GM23338 (cell line): ENCODE measurements at places on chromosomes 13 and 19.
A peak's percentile ranks its signal among the peaks of the same experiment; 100 is the strongest.

- peak; percentile 94 for DNase-seq
Observed at GRCh38 chr19:55605637-55606470, at the start of gene ZNF865. Gene ZNF865, plus strand, starts transcription at chr19:55605647. Its CDS starts 7,972 bp downstream, at chr19:55613619.

- DNase-seq: no peak
Observed at GRCh38 chr13:66425741-66426140, 804.4 kb downstream of the PCDH9 start.

DNA sequence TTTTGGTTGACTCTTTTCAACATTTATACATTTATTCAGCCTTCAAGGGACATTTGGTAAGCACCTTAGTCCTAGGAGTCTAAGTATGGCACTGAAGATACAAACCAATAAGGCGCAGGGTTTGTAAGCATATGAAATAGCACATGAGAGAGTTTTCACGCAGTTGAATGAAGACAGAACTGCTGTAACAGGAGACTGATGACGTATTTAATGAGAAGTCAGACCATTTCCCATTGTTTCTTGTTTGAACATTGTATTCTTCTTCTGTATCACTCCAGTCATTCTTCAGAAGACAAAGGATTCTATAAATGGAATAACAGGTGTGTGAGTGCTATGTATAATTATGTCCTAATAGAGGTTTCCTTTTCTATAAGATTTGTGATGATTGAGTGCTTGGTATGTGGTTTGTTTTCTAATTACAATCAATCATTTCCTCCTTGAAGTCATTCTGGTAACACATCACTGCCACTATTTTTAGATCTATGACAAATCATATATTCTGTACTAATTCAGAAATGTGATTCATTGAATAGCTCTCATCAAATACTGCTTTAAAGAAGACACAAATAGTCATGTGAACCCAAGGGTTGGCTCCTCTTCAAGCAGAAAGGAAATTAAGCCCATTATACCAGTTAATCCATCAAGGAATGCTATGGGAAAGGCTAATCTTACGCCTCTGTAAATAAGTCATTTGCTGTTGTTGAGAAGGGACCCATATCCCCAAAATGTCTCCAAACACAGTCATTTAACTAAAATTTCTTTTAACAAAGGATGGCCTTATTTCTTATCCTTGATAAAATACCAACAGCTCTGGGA, 222.8 kb upstream of the NBEA start:
- no peak for DNase-seq

- DNase-seq: no peak
Observed at GRCh38 chr13:95245071-95245470, 56.2 kb downstream of the ABCC4 start.

GRCh38 chr19:36604656-36605100, 435 bp upstream of the ZNF382 start:
- DNase-seq: peak; percentile 24

- no peak for DNase-seq
Observed at GRCh38 chr13:35283856-35284255, 192.6 kb downstream of the MAB21L1 start.

DNA sequence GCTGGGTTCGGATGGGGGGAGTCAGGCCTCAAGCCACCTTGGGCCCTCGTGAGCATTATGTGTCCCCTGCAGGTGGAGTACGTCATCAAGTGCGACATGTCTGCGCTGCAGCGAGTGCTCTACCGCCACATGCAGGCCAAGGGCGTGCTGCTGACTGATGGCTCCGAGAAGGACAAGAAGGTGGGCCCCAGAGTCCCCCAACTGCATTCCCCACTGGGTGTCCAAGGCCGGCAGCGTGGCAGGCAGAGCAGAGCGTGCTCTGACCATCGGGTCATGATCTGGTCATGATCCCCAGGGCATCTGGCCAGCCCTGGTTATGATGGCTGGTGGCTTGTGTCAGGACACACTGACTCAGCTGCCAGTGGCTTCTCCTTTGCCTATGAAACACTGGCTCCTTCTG, 63.4 kb downstream of the SMARCA4 start:
- DNase-seq: no peak

- no peak for DNase-seq
Observed at GRCh38 chr13:44768775-44769581, 192.8 kb upstream of the TSC22D1 start.

GRCh38 chr13:28468023-28468915, 26.7 kb downstream of the FLT1 start:
- no peak for DNase-seq

- DNase-seq: no peak
Observed at GRCh38 chr13:23279321-23279720, 98.5 kb downstream of the SGCG start.

DNA sequence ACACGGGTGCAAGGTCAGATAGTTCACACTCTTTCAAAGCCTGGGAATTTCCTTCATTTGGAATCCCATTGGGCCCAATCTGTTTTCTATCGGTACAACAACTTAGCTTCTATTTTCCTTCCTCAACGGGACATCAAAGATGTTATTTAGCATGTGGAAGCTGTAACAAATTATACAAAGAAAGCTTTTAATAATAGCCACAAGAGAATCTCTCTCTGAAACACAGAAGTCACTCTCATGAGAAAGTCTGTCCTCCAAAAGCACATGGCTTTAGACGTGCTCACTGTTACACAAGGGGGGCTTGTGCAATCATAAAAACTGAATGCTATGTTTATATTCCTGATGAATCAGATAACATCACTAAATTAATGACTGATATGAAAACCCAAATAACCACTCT, 28.9 kb upstream of the CYSLTR2 start:
- DNase-seq: no peak

DNA sequence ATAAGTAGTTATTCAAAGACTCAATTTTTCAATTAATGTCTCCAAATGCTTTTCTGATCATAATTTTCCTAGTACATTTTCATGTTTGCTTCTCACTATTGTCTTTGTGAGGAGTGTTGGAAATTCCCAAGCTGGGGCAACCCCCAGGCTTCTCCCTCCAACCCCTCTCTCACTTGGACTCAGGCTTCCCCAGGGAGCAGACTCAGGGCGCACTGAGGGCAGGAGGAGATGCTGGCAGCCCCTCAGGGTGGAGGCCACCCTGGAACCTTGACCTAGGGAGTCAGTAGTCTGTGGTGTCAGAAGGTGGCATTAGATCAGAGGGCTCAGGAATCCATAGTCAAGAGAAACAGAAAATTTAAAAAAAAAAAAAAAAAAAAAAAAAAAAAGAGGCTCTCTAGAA, 86.5 kb upstream of the IRS2 start:
- DNase-seq: no peak

DNA sequence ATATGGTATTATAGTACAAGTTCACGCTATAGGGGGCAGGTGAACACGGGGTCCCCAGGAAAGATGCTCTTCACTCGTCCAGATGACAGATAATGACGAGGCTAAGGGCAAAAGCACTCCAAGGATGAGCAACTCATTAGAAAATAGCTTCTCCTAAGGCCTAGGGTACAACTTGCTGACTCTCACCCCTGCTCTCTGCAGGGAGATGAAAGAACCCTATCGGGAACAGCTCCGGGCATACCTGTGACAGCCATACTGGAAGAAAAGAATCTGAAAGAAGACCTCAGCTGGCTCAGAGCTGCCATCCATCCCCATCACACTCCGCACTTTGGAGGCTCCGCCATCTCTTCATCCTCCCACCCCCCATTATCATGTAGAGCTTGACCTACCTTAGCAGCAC, 17.5 kb upstream of the HSPH1 start:
- DNase-seq: no peak

- no peak for DNase-seq
Observed at GRCh38 chr19:49059053-49059452, 1.5 kb upstream of the CGB7 start.

GRCh38 chr13:43089912-43090498, 66.6 kb downstream of the DNAJC15 start:
- no peak for DNase-seq

DNA sequence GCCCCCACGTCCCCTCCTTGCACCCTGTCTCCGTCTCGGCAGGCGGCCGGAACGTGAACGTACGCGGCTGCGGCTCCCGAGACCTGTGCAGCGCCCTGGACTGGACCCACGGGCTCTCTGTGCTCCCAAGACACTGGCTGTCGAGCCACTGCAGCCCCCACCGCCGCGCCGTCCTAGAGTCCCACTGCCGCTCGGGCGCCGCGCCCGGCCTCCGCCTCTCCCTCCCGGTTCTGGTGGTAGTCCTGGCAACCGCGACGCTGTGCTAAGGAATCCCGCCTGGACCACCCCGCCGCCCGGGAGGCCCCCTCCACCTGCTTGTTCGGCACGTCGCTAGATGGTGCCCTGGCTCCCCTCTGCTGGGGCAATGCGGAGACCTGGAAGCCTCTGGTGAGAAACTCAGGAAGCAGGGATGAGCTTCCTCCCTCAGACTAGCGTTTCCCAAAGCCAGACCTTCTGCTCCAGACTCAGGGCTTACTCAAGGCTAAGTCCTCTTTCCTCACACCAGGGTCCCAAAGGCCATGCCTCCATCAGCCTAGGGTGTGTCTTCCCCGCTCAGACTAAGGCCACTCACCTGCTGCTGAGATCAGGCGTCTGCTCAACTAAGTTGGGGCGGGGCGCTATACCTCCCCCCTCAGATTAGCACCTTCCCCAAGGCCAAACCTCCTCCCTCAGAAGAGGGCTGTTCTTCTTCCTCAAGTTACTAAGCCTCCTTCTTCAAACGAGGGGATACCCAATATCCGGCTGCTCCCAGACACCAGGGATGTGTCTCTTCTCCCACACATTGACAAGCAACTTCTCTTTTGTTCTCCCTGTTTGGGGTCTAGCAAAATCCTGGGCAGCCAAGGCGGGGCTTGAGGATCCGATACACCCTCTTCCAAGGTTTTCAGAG, 16.1 kb upstream of the IRGC start:
- DNase-seq: peak; percentile 93

DNA sequence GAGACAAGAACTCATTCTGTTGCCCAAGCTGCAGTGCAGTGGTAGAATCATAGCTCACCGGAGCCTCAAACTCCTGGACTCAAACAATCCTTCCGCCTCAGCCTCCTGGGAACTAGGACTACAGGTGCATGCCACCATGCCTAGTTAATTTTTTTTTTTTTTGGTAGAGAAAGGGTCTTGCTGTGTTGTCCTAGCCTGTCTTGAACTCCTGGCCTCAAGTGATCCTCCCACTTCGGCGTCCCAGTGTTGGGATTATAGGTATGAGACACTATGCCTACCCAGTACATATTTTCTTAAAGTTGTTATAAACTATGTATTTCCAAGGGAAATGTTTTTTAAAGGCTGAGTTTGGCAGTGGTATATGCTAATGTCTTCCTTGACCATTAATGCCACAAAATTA, 412.6 kb downstream of the KLF12 start:
- no peak for DNase-seq

- no peak for DNase-seq
Observed at GRCh38 chr13:109778102-109778542, 8.3 kb downstream of the IRS2 start.

- DNase-seq: peak; percentile 92
Observed at GRCh38 chr19:531009-531752, 379 bp upstream of the CDC34 start.

DNA sequence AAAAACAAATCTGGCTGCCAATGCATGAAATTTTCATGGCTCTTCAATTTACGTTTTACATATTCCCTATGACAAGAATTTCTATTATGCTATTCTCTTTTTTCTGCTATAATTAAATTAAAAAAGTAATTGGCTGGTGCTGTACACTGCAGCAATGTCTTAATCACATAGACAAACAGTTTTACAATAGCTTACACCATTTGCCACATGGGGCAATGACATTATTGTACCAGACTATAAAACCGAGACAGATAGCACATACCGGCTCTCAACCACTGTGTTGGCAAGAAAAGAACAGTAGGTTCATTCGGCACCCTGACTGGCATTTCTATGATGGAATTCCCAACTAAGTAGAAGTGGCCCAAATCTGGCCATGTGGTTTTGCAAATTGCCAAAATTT, 67.7 kb downstream of the DACH1 start:
- no peak for DNase-seq

DNA sequence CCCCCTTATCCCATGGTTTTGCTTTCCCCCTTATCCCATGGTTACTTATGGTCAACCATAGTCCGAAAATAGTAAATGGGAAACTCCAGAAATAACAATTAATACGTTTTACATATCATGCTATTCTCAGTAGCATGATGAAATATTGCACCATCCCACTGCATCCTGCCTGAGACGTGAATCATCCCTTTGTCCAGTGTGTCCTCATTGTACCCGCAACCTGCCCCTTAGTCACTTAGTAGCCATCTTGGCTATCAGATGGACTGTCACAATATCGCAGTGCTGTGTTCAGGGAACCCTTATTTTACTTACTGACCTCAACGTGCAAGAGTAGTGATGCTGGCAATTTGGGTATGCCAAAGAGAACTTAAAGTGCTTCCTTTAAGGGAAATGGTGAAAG, 10.5 kb upstream of the NBEA start:
- no peak for DNase-seq

GRCh38 chr13:52161181-52161646, 1.8 kb upstream of the NEK3 start:
- DNase-seq: no peak

DNA sequence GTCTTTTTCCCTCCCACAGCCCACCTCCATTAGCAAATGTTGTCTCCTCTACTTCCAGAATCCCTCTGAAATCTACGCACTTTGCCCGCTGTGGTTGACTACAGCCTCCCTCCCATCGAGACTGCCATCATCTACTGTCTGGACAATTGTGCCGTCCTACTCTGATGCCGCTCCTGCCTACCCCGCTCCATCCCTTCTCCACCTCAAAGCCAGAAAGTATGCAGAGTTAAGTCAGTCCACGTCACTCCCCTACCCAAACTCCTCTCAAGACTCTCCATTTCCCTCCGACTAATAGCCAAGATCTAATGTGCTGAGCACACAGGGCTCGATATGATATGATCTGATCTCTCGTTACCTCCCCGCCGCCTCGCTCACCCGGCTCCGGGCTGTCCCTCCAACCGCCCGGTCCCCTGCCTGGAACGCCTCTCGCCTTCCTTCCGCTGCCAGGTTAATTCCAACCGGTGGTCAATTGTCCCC, 556 bp downstream of the CACTIN start:
- DNase-seq: no peak

DNA sequence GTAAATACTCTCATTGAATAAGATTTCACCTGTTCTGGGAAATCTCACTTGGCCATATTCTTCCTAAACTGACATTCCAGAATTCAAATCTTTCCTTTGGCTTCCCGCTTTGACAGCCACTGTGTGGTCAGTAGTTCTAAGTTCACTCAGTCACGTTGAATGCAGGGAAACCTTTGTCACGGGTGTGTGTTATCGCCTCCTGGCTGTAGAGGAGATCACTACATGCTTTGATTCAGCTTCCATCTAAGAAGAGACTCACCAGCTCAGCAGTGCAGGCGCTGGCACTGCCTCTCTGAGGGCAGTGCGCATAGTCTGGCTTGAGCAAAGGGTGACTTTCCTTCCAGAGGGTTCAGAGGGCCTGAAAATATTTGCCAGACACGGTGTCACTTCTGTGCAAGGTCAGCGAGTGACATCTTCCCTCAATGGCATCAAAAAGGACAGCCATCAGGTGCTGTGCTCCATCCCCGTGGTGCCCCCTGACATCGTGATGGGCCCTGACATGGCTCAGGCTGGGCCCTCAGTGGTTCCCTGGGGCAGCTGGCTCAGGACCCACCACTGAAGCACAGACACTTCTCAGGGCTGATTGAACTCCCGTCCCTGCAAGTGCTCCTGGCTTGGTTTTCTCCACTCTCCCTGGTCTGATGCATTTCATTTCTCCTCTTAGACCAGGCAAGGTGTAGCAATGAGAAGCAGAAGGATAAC, 635.4 kb upstream of the ARGLU1 start:
- DNase-seq: peak; percentile 82
